Lower lobe of right lung (tissue), 2 donors: ENCODE measurements at places on chromosomes 6 and 20. TPM values are rescaled to one million over a fixed set of nuclear protein-coding genes. Genes with fewer than 3 reads are reported as not detected.

GRCh38 chr6:37495244-37495934, 4.3 kb downstream of the CCDC167 start:
- DNase-seq: no peak
- no peaks in the 10 kb centered on the region for H3K36me3 ChIP-seq
- H3K4me1 ChIP-seq: peaks cover 7% of the 10 kb centered on the region
- H3K27ac ChIP-seq: no peak overlapping the region
- no peak overlapping the region for H3K4me3 ChIP-seq
- no peaks in the 10 kb centered on the region for H3K27me3 ChIP-seq

DNA sequence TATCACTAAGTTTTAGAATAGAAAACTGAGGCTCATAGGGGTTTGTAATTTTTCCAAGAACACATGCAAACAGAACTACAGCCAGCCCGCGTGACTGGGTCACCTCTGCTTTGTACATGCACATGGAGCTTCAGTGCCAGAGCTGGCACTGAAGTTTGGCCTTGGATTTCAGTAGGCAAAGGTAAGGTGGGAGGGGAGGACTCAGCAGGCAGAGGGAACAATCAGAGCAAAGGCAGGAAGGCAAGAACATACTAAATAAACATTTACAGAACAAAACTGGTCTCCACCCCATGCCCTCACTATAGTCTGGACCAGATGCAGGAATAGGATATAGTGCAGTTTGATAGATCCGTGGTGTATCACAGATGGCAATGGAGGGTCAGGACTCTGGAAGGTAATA, 13.6 kb upstream of the ABRACL start:
- DNase-seq: no peak
- H3K36me3 ChIP-seq: no peaks in the 10 kb centered on the region
- H3K4me1 ChIP-seq: peaks cover 7% of the 10 kb centered on the region
- H3K4me3 ChIP-seq: no peak overlapping the region
- H3K27ac ChIP-seq: no peak overlapping the region

DNA sequence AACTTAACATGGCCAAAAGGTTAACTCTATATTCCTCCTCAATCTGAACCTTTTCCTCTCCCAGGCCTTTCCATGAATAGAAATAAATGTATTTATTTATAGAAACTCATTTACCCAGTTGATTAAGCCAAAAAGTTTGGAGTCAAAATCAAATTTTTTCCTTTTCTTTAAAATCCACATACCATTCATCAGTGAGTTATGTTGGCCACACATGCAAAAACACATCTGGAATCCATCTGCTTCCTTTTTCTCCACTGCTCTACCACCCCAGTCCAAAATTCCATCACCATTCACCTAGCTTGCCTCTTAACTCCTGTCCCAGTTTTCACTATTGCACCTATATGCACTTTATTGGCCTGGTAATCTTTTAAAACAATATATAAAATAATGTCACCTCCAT, 62.4 kb upstream of the TMEM200A start:
- no peaks in the 10 kb centered on the region for H3K4me1 ChIP-seq
- H3K36me3 ChIP-seq: no peaks in the 10 kb centered on the region
- H3K27ac ChIP-seq: no peak overlapping the region
- DNase-seq: no peak
- no peaks in the 10 kb centered on the region for H3K27me3 ChIP-seq

DNA sequence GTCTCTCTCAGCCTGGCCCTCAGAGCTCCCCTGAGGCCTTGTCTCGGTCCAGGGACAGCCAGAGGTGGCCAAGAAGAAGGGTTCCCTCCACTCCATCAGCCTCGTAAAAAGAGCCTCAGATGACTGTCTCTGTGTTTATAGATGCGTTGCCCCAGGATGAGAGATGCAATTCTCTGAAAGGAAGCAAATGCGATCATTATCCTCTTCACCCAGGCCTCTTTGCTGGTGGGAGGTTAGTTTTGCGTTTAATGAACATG, 90.4 kb downstream of the YTHDF1 start:
- H3K4me3 ChIP-seq: no peak overlapping the region
- H3K27me3 ChIP-seq: peaks cover 26% of the 10 kb centered on the region
- DNase-seq: no peak
- H3K4me1 ChIP-seq: no peaks in the 10 kb centered on the region
- no peaks in the 10 kb centered on the region for H3K36me3 ChIP-seq

GRCh38 chr6:26502626-26503025, 2.5 kb downstream of the BTN1A1 start:
- H3K27me3 ChIP-seq: peaks cover 27% of the 10 kb centered on the region
- no peak for DNase-seq
- H3K27ac ChIP-seq: no peak overlapping the region

GRCh38 chr6:142482249-142482648, 180.4 kb downstream of the ADGRG6 start:
- H3K4me3 ChIP-seq: no peak overlapping the region
- H3K36me3 ChIP-seq: no peaks in the 10 kb centered on the region
- H3K27ac ChIP-seq: no peak overlapping the region
- no peaks in the 10 kb centered on the region for H3K27me3 ChIP-seq
- no peaks in the 10 kb centered on the region for H3K4me1 ChIP-seq
- no peak for DNase-seq

GRCh38 chr20:6480328-6481200, 286.9 kb upstream of the BMP2 start:
- no peak overlapping the region for H3K27ac ChIP-seq
- H3K36me3 ChIP-seq: no peaks in the 10 kb centered on the region
- no peak for DNase-seq
- no peaks in the 10 kb centered on the region for H3K27me3 ChIP-seq
- H3K4me3 ChIP-seq: no peak overlapping the region
- H3K4me1 ChIP-seq: no peaks in the 10 kb centered on the region

GRCh38 chr6:147973806-147974205, 368.8 kb upstream of the SASH1 start:
- H3K36me3 ChIP-seq: no peaks in the 10 kb centered on the region
- H3K4me3 ChIP-seq: no peak overlapping the region
- no peaks in the 10 kb centered on the region for H3K27me3 ChIP-seq
- no peaks in the 10 kb centered on the region for H3K4me1 ChIP-seq
- no peak for DNase-seq

DNA sequence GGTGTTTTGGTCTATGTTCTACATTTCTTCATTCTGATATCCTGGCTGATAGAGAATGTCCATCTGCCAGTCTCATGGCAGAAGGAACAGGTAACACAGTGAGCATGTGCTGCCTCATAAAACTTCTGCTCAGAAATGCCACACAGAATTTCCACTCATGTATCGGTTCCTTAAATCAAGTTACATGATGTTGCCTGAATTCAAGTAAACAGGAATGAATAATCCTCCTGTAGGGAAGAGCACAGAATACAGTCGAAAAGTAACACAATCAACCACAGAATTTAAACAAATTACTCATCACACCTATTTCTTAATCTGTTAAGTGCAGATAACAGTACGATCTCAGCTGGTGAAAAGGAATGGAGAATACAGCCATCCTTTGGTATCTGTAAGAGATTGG, 74.7 kb downstream of the FAM217A start:
- H3K27me3 ChIP-seq: no peaks in the 10 kb centered on the region
- H3K4me3 ChIP-seq: no peak overlapping the region
- no peak overlapping the region for H3K27ac ChIP-seq

- H3K27ac ChIP-seq: peak overlapping the region; percentile 80
- H3K4me3 ChIP-seq: peak overlapping the region; percentile 17
- DNase-seq: peak; percentile 70
- H3K36me3 ChIP-seq: no peaks in the 10 kb centered on the region
Observed at GRCh38 chr6:170152124-170152926, 138.6 kb downstream of the DLL1 start.

DNA sequence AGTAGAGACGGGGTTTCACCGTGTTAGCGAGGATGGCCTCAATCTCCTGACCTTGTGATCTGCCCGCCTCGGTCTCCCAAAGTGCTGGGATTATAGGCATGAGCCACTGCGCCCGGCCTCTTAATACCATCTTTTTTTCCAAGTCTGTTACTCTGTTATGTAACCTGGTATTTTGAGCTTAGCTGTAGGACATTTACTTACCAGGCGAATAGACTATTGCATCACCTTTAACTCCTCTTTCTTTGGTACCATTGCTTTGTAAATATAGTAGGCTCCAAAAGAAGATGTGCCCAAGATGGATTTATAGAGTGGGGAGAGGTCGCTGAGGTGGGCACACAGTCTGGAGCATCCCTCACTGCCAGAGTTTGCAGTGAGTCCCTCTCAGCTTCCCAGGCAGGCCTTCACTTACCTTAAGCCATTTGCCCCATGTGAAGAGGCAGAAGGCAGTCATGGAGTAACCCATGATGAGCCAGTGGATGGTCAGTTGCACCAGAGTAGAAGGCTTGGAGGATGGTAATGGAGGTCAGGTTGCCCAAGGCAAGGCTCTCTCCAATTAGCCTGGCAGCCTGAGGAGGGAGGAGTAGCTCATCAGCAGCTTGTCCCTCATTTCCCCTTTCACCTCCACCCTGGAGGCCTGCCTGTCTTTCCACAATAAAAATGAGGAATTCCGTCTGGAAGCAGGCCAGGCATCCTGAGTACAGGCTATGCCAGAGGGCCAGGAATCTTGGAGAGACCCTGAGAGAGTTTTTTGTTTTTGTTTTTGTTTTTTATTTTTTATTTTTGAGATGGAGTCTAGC, 9.7 kb downstream of the TIAM2 start:
- H3K36me3 ChIP-seq: no peaks in the 10 kb centered on the region
- no peak overlapping the region for H3K27ac ChIP-seq
- H3K27me3 ChIP-seq: no peaks in the 10 kb centered on the region

DNA sequence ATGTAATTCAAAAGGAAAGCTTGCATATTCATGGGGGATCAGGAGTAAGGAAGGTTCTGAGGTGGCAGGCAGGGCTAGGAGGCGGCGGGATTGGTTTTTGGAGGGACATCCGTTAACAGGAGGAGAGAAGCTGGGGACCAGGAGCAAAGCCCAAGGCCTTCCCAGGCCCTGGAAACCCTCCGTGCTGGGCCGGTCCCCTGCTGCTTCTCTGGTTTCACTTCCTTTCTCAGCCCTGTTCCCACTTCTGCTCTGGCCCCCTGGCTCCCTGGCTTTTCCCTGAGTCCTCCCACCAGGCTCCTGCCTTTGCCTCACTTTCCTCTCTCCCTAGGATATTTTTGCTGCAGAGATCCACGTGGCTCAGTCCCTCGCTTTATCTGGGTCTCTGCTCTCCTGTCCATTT, 26.4 kb upstream of the SALL4 start:
- no peaks in the 10 kb centered on the region for H3K36me3 ChIP-seq
- H3K4me1 ChIP-seq: no peaks in the 10 kb centered on the region
- H3K27me3 ChIP-seq: no peaks in the 10 kb centered on the region
- DNase-seq: no peak

DNA sequence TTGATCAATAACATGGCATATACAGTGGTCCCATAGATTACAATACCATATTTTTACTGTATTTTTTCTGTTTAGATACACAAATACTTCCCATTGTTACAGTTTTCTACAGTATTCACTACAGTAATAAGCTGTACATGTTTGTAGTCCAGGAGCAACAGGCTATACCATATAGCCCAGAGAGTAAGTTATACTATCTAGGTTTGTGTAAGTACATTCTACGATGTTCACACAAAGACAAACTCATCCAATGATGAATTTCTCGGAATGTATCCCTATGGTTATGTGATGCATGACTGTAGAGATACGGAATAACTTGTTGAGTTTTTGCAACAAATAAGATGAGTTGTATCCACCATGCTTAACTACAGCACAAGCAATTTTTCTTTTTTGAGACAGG, 3.6 kb upstream of the MYO6 start:
- no peak for DNase-seq
- H3K4me1 ChIP-seq: peaks cover 26% of the 10 kb centered on the region
- no peaks in the 10 kb centered on the region for H3K36me3 ChIP-seq
- no peaks in the 10 kb centered on the region for H3K27me3 ChIP-seq
- no peak overlapping the region for H3K27ac ChIP-seq
- H3K4me3 ChIP-seq: no peak overlapping the region

- no peak for DNase-seq
- no peak overlapping the region for H3K4me3 ChIP-seq
- H3K27me3 ChIP-seq: no peaks in the 10 kb centered on the region
Observed at GRCh38 chr6:99712519-99712918, 105.9 kb downstream of the PRDM13 start.

DNA sequence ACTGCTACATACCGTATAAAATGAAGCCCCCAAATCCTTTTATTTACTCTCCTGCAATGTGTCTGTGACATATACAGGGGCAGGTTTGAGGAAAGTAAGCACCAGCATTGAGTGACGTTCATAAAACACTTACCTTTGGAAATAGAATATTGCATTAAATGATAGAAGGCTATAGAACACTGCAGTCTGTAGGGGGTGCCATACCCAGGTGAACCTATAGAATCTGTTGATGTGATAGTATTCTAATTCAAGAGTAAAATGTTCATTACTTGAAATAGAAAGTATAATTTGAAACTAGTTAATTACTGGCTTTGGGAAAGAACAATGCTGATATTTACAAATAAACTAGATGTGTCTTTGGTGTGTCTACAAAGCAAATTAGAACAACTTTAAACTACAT, 47.0 kb upstream of the PRL start:
- DNase-seq: no peak
- H3K36me3 ChIP-seq: no peaks in the 10 kb centered on the region
- H3K27ac ChIP-seq: no peak overlapping the region
- H3K4me1 ChIP-seq: no peaks in the 10 kb centered on the region
- H3K4me3 ChIP-seq: no peak overlapping the region
- no peaks in the 10 kb centered on the region for H3K27me3 ChIP-seq

DNA sequence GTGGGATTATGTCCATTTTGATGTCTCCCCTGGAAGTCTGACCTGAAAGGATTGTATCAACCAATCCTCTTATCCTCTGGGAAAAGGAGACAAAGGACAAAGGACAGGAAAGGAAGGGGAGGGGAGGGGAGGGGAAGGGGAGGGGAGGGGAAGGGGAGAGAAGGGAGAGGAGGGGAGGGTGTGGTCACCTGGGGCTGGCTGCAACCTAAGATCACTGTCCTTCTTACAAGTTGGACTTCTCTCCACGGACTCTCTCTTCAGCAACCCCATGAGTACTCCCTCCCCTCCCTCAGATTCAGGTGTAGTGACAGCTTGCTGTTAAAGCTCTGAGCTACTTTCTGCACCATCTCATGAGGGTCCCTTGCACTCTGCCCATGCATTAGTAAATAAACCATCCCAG, 58.9 kb upstream of the KLHL31 start:
- DNase-seq: no peak
- H3K4me3 ChIP-seq: no peak overlapping the region
- H3K27ac ChIP-seq: no peak overlapping the region
- H3K36me3 ChIP-seq: no peaks in the 10 kb centered on the region

Gene GSTA2
- 4.8 TPM for total RNA-seq

Gene PERP
- total RNA-seq: 27.2 TPM

Gene PROCR
- total RNA-seq: 15.7 TPM

Gene RUNX2
- total RNA-seq: 3.7 TPM

Gene ZBTB46
- total RNA-seq: 9.9 TPM

Gene SGK2
- total RNA-seq: 1.2 TPM

Gene CLVS2
- total RNA-seq: 0.03 TPM

Gene MCCD1
- not detected for total RNA-seq

Gene CCDC167
- 12.7 TPM for total RNA-seq

Gene PM20D2
- total RNA-seq: 8.1 TPM

Gene KCNK16
- total RNA-seq: not detected

Gene ROMO1
- total RNA-seq: 81.7 TPM

Gene GSTA1
- 22.2 TPM for total RNA-seq

Gene PSORS1C1
- 10.5 TPM for total RNA-seq

Gene GPANK1
- 15.4 TPM for total RNA-seq

Gene WFDC9
- total RNA-seq: not detected
